Left lobe of liver (tissue), 2 donors: ENCODE measurements at places on chromosomes 1 and 21. TPM values are rescaled to one million over a fixed set of nuclear protein-coding genes. Genes with fewer than 3 reads are reported as not detected.

DNA sequence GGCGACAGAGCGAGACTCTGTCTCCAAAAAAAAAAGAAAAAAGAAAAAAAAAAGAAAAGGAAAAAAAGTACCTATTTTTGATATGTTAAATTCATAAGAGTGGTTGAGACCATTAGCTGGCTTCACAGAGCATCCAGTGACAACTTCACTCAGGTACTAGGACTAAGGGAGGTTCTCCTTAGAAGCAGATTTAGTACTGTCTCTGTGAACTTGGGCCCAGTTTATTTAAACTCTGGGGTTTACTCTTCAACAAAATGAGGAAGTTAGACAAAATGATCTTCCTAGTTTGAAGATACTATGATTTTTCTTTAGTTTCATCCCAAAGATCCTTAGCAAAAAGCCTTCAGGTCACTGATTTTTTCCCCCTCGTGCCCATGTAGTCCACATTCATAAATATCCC lies 21.2 kb downstream of the MACO1 start:
- DNase-seq: no peak

VASH2 gene
- 0.10 TPM for total RNA-seq

DNA sequence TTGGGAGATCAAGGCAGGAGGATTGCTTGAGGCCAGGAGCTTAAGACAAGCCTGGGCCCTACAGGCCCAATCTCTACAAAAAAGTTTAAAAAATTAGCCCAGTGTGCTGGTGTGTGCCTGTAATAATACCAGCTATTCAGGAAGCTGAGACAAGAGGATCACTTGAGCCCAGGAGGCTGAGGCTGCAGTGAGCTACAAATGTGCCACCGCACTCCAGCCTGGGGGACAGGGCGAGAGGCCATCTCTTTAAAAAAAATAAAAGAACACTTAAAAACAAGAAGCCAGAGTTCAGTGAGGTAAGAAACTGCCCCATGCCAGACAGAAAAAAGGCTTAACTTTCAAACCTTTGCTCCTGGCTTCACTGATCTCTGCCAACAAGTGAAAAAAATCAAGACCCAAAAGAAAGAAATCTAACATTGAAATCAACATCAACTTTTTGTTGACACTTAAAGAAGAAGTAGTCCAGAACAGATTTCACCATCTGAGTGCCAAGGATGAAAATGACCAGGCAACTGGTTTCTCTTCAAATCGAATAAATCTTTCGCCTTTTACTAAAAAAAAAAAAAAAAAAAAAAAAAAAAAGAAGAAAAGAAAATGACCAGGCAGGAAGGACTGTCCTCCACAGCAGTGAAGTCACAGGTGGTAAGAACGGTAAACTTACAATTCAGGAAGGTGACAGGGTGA lies 51.2 kb downstream of the SLC45A1 start:
- no peak for DNase-seq

IFI44L gene
- total RNA-seq: 0.63 TPM

GRCh38 chr1:201496296-201496690 lies 10.6 kb downstream of the CSRP1 start:
- DNase-seq: no peak

- DNase-seq: no peak
Measured at GRCh38 chr1:45112661-45113060, 93.7 kb downstream of the ZSWIM5 start.

GRCh38 chr1:32044234-32044633 lies 28.5 kb upstream of the TMEM39B start:
- DNase-seq: no peak

NHLH1 gene
- total RNA-seq: 0.10 TPM

- peak; percentile 62 for DNase-seq
Measured at GRCh38 chr1:230069796-230070195, 2.8 kb downstream of the GALNT2 start.

DNA sequence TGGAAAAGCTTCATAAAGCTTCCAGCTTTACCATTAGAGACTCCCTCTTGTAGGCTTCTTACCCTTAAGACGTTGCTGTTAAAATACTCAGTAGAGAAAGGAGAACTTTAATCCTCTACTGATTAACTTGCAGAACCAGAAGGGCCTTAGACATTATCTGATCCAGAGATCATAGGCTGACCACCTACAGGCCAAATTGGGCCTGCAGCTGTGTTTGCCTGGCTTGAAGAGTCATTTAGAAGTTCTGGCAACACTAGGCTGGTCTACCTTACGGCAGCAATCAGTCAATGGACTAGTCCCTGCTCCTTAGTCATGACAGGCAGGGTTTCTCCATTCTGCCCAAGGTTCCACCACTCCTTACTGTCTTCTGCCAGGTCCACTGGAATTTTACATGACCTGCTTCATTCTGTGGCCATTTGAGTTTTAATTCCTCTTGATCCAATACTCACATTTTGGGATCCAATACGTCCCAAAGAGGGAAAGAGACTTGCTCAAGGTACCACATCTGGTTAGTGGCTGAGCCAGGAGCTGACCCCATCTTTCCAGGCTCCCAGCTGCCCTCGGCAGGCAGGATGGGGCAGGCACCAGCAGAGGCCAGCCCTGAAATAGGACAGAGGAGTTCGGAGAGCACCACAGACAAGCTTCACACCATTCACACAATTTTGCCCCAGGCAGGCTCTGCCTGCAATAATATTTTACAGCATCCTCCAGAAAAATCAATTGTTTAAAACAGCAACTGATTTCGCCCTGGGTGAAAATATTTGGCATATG lies 96.8 kb downstream of the TNR start:
- no peak for DNase-seq

PCAT6 gene
- total RNA-seq: 0.65 TPM

DNA sequence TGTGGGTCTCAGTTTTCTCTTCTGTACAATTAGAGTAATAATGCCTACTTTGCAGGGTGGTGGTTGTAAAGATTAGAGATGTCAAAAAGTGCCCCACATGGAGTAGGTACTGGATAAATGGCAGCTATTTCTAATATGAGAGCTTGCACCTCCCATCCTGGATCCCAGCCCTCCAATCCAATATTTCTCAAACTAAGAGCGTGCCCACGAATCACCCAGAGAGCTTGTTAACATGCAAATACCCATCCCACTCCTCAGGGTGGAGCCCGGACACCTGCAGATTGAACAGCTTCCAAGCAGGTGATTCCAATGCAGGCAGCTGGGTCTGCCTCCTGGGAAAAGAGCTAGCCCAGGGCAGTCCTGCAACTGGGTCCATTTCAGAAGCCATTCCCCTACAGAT lies 33.0 kb downstream of the LRRN2 start:
- no peak for DNase-seq

DNA sequence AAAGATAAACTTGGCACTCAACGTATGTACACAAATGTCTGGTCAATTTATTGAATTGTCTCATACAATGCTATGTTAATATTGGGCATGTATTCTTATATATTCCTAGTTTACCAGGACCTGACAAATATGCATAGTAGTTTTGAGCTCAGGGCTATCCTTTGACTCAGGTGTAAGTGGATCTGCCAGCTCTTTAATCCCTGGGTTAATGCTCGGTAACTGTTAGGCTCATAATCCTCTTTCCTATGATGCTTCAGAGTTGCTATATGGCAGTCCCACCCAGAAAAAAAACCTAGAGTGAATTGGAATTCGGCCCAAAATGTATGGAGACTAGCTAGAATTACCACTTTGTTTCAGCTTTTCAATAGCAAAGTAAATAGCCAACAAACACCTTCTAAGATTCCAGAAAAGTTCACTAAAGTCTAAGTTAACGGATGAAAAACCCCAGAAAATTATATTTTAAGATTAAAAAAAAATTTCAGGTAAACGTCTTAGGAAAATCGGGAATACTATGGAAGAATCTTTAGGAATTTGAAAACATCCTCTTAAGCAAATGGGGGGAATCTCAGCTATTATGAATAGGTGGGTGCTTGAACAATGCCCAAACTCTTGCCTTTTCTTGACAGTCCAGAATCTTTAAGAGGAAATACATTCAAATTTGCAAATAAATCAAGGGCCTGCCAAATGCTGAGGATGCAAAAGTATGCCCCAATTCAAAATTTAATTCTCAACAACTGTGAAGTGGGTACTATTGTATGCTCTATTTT lies 10.9 kb downstream of the H3-3A start:
- DNase-seq: no peak

DNA sequence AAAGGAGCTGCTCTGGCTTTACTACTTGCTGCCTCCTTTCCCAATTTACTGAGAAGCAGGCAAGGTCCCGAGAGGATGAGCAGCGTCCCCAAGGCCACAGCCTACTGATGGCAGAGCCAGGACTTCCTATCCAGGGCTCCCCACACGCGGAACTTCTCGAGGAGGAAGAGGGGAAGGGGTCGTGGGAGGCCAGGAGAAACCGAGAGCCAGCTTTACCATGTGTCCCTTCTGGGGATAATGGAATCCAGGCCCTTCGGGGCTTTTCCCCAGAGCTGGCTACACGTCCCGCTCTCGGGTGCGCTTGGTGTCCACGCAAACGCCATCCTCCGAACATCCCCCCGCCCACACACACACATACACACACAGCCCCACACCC lies 4.3 kb upstream of the CCN1 start:
- DNase-seq: no peak

RIPPLY3 gene
- total RNA-seq: not detected

- no peak for DNase-seq
Measured at GRCh38 chr1:202286622-202287097, 55.1 kb downstream of the UBE2T start.

DNA sequence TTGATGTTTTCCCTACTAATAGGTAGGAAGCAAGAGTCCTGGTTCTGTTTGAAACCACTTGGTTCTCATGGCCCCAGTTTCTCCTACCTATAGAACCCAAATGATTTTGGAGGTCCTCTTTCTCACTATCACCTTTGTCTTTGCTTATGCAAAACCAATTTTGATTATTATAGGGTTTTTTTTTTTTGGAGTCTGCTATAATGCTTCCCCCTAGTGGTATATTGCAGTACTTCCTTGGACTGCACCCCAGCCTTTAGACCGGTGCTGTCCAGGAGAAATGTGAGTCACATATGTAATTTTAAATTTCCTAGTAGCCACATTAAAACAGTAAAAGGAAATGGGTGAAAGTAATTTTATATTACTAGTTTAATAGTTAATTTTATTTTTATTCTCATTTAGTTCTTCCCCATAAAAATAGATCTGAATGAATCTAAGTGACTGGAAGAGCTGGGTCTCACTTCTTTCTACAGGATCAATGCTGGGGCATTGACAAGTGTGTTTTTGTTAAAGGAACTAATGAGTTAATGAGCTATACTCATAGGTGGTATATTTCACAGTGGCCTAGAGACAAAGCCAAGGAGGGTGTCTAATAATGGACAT lies 10.6 kb downstream of the FCMR start:
- DNase-seq: no peak

DNA sequence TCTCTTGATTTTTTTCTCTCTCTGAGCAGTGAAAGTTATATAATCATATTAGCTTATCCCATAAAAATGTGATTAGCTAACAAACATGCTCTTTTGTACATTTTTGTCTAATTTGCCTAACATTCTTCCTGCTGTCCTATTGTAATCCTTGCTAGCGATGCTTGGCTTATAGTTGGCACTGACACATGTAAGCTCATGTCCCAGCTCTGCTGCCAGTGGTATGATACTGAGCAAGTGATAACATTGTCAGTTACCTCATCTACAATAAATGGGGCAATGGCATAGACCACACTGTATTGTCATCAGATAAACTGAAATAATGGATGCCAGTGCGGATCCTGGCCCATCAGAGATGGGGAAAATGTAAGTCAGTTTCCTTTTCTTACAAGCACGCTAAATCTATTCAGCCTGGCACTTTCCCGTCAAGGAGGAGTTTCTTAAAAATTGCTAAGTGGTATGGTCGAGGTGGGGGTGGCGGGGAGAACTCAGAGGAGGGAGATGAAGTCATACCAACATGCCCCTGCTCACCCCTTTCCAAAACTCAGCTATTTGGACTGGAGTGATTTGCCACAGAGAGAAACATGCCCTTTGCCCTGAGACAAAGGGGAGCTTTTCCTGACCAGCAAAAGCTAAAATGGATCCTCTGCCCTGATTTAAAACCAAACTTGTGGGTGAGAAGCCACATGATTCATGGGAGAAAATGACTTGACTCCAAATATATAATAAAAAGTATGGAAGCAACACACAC lies 1.3 kb downstream of the FYB2 start:
- peak; percentile 72 for DNase-seq

DNA sequence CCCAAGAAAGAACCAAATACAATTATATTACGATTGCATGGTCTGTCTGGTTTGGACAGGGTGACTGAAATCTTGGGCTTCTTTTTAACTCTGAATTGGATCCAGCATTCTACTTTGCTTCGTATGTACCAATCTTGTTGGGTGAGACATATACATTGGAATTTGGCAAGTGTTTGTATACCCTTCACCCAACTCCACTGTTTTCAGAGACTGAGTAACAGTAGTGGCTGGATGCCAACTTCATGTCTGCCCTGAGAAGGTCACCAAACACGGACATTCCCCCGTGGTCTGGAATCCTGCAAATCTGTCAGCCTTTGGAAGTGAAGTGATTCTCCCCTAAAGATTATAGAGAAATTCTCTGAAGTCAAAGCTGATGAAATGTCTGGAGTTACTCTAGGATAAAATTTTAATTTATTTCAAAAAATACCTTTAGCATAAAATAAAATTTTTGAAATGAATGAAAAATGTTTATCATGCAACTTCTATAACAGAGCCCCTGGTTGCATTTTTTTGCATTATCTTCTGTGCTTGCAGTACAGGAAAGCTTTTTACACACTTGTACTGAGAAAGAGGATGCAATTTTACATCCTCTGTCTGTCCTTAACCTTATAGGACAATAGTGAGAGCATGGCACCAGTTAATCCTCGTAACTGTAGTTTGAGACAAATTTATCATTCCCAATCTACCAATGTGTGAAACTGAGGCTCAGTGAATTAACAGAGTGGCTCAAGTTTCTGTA lies 201.8 kb downstream of the DISC1 start:
- no peak for DNase-seq

GALE gene
- 43.1 TPM for total RNA-seq
